ENCODE measurements at places on chromosomes 5 and 9.

DNA sequence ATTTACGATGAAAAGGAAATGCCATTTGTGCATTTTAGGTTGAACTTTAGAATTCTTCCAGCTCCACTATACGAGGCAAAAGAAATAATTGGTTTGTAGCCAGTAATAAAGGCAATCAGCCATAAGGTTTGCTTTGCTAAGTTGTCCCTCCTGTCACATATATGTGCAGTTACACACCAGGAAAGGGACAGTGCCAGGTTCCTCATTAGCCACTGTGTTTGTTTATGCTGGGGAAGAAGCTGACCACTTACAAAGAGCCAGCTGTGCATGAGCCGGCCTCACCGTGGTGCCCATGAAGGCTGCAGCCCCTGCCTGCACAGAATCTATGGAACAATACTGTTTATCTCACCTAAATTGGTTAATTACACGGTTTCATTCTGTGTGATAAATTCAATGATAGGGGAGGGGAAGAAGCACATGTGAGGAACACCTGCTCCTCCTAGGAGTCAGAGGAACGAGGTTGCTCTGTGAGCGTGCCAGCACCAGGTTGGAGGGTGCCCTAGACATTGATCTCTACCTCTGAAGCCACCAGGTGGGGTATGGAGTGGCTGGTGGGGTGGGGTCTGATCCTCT is 173.8 kb upstream of the DAP start:
- DNase-seq = no peak

GRCh38 chr5:83434946-83435345 is 36.6 kb upstream of the VCAN start:
- DNase-seq = no peak

DNA sequence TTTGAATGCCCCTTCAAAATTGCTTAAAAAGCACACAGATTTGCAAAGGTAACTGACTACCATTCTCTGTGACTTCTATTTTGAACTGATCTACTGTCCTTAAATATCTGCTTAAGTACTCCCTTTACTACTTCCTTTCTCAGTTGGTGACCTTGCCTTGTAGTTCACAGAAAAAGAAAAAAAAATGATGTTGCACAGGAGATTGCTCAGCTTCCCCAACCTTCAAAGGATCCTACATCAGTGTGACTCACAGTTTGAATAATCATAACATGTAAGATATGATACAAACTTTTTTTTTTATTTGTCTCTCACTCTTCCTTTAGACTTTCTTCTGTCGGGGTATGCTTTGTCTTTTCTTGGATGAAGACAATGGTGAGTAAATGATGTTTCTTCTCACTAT is 1029.6 kb downstream of the CDH12 start:
- DNase-seq = no peak

GRCh38 chr5:78953092-78953800 is 31.9 kb downstream of the ARSB start:
- no peak for DNase-seq

- DNase-seq = no peak
Measured at GRCh38 chr9:89165341-89165740, 13.3 kb downstream of the SHC3 start.

- no peak for DNase-seq
Measured at GRCh38 chr5:158616707-158617106, 483.0 kb downstream of the EBF1 start.

DNA sequence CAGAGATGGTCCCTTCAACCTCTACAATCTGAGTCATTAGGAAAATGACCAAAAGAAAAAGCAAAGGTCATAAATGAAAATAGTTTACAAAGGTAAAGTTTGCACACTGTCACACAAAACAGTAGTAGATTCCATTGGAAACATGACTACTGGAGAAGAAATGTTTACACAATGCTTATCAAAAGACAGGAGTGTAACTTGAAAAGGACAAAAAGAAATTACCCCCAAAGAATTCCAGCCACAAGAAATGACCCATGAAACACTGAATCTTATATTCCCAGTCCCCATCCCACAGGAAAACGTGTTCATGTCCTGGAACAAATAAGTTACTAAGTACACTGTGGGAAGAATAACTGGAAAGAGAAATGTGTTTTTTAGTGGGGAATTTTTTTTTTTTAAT is 385.1 kb downstream of the SEMA5A start:
- no peak for DNase-seq

DNA sequence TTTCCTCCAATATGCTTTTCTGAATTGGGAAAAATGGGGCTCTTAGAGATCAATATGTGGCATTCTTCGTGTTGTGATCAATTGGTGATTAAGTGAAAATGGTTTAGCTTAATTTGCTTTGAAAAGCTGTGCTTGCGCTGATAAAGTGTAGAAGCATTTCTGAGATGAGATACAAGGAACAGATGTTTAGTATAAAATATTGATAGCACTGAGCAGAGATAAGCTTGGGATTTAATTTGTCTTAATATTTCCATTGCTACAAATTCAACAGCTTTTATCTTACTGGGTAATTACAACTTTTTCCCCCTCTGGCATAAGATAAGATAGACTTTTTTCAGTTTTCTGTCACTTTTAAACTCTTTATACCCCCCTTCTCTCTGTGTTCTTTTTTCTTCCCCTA is 2204.9 kb upstream of the WWC1 start:
- no peak for DNase-seq

GRCh38 chr5:93600409-93601070 is 17.5 kb downstream of the NR2F1 start:
- DNase-seq = peak; percentile 35

DNA sequence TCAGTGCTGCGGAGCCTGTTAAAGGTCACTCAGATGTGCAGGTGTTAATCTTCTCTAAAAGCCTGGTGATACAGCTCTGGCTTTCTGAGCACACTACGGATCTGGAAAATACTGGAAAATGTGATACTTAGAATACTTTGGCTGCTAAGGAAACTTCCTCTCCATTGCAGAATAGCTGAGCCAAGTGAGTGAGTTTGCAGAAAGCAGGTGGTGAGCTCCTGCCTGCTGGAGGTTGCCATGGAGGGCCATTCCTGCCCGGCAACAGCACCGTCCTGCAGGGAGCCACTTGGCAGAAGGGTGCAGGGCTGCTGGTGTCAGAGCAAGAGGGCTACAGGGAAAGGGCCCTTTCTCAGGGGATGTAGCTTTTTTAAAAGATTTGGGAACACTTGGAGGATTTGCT is 40.7 kb downstream of the SECISBP2 start:
- DNase-seq = no peak

DNA sequence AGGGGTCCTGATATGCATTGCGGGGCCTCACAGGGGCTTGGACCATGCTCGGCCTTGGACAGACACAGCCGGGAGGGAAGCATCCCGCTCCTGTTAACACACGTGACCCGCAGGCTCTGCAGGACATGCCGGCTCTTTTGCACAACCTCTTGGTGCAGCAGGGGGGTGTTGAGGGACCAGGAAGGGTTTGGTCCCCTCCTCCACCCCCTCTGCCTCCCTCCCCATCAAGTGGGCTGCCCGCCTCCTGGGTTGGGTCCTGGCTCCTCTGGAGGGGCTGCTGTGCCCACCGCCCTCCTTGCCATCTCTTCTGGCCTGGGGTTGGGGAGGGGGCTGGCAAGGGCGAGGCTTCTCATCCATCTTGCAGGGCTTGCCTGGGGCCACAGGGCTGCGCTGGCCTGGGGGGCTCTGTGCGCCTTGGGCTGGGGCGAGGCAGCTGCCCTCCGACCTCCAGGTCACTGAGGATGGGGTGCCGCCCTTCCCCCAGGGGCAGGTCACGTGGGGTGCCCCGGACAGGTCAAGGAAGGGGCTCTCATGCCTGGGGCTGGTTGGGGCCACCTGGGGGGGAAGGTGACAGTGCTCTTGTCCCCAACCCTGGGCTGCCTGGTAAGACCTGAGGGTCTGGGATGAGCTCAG is 16.8 kb upstream of the SLC9A3 start:
- no peak for DNase-seq

DNA sequence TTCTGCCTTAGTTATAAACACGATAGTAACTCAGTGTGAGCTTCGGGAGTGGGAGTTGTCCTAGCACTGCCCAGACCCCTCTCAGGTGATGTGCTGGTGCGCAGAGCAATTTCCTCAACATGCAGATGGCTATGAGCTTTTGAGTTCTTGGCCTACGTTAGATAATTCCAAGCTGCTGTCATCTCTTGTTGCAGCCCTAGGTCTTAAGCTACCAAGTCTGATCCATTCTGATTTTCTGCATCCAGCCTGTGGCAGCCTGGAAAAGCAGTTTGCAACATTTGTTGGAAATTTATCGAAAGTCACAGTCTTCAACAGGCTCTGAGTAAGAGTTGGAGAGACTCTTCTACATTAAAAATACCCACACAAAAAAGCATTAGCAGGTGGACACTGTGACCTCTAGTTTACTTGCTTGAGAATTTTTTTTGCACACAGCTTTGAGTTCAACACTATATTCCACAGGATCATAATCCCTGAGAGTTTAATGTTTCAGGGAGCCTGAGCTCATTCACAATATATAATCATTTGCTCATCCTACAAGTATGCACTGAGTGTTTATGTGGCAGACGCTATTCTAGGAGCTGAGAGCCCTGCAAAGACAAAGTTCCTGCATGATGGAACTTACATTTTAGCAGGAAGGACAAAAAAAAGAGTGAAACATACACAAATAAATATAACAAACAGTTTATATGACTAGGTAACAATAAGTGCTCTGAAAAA is 91.6 kb downstream of the UBE2QL1 start:
- no peak for DNase-seq

DNA sequence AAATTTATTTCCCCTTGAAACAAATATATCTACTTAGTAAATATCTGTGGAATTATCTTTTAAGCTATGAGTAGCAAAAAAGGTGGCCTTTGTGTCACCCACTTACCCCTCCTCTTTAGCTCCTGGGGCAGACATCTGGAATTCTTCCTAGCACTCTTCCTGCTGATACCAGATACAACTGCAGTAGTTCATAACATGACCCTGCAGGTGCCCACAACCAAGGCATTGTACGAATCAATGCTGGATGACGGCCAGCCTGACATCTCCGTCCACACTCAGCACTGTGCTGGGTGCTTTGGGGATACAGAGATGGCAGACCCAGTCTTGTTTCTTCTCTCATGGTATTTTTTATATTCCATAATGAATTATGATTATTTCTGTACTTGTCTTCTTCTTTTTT is 152.3 kb downstream of the GOLPH3 start:
- DNase-seq = no peak

- peak; percentile 33 for DNase-seq
Measured at GRCh38 chr5:120479066-120479465, 15.0 kb downstream of the PRR16 start.

DNA sequence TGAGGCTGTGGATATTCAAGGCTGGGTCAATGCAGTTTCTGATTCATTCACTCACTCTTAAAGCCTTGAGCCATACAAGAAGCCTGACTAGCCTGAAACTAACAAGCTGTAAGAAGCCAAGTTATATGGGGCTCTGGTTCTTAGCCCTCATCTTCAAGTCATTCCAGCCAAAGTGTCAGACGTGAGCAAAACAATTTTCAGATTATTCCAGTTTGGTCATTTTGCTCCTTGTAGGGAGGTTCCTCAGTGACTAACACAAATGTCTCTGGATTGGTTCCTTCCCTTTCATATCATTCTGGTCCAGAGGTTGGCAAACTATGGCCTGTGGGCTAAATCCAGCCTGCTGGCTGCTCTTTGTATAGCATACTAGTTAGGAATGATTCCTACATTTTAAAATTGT is 12.5 kb upstream of the SHOC1 start:
- no peak for DNase-seq

DNA sequence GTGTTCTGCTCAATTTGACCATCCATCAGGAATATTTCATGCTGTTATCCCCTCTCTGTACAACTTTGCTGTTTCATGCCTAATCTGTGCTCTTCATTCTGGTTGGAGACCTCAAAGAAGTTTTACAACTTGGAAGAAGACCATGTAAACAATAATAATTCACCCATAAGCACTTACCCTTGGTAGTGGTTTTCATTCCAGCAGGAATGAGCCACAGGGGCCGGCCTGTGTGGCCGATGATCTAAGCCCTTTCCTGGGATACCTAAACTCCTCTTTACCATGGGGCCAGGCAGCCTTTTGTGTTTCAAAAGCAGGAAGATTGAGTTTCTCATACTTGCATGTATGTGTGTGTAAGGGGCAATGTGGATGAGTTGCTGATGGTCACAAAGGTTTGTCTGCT is 165.0 kb downstream of the FGF1 start:
- peak; percentile 90 for DNase-seq

DNA sequence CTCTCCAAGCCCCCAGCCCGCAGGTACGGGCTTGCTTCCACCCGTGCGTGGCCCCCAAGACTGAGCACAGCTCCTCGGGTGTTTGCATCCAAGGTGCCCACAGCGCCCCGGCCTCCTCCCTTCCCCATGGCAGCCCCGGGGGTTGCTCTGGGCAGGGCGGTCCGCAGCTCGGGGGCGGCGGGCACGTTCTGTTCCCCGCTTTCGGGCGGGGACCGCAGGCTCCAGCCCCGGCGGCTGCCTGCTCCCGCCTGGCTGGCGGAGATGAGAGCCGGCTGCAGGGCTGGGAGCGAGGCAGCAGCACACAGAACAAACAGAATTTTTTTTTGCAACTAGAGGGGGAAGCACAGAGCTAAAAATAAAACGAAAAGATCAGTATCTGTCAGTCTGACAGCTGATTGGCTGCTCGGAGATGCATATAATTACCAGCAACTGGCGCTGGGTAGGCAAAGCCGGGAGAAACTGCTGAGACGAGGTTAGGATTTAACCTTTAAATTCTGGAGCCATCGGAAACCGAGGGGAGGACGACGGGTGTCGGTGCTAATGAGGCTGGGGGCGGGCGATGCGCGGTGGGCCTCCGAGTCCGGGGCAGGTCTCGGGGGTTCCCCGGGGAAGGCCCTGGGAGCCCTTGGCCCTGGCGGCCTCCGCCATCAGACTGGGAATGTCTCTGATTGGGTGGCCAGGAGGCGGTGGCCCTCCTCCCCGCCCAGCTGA is 142.7 kb upstream of the IER5L start:
- peak; percentile 92 for DNase-seq

- DNase-seq = peak; percentile 84
Measured at GRCh38 chr9:129160712-129161533, 17.1 kb downstream of the IER5L start.

DNA sequence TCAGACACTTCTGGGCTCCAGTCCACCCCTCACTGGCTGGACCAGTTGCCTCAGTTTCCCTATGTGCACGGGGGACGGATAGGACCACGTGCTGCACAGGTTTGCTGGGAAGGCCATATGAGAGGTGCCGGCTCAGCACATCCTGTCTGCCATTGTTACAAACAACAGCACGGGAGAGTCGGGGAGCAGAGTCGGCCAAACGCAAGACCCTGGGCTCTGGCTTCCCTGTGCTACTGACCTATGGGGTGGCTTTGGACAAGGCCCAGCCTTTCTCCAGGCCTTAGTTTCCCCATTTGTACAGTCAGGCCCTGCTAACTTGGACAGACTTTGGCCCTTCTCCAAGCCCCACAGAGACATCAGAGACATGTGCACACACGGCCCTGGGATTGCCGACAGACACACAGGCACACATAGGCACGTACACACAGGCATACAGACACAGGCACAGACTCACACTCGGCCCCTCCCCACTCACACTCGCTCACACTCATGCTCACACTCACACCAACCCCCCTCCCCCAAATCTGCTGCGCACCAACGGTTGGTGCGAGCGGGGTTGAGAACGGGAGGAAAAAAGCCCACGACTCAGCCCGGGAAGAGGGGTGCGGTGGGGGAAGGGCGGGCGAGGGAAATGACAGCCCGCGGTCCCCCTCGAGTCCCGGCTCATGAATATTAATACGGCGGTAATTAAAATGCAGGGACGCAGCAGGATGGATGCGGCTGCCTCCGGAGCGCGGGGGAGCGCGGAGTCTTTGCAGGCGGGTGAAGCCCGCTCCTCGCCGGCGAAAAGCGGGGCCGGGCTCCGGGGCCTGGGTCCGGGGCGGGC is 133.0 kb downstream of the C9orf50 start:
- peak; percentile 64 for DNase-seq

Measured in fibroblast of villous mesenchyme (primary cell).